ENCODE measurements at places on chromosomes 1 and 21.
A peak's percentile ranks its signal among the peaks of the same experiment; 100 is the strongest.

- peak; percentile 63 for DNase-seq
Measured at GRCh38 chr1:183023601-183024316, 539 bp downstream of the LAMC1 start.

DNA sequence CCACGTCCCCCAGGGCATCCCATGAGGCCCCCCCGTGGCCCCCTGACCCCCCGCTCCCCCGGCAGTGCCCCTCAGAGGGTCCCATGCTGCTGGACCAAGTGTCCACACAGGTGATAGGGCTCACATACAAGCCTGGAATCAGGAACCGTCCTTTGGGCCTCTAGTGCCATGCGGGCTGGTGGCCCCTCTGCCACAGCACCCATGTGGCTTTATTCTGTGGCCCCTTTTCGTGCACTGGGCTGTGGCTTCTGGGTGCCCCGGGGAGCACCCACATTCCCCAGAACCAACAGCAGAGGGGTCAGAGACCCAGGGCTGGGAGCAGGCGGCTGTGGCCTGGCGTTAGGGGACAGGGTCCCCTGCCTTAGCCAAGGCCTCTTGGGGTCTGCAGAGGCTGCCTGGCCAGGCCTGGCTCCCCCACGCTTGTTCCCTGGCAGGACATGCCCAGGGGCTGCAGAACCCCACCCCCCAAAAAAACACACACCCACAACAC is 31.7 kb downstream of the SLC19A1 start:
- no peak for DNase-seq

GRCh38 chr1:208615371-208615770 is 371.2 kb upstream of the PLXNA2 start:
- DNase-seq: no peak

DNA sequence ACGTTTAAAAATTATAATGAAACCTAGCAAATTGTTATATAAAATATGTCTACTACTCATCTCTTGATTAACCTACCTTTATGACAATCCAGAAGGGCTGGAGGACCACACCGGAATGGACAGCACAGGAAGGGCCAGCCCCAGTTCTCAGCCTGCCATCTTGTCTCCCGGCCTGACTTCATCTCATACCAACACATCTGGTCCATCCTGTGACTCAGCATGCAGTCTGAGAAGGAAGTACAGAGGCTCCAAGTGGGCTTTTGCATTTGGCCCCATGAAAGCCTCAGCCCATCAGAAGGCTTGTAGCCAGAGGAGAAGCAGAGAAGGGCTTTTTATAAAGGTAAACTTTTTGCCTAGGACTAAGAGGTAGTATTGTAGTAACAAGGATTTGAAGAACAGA is 436.6 kb downstream of the MRPL39 start:
- DNase-seq: no peak

DNA sequence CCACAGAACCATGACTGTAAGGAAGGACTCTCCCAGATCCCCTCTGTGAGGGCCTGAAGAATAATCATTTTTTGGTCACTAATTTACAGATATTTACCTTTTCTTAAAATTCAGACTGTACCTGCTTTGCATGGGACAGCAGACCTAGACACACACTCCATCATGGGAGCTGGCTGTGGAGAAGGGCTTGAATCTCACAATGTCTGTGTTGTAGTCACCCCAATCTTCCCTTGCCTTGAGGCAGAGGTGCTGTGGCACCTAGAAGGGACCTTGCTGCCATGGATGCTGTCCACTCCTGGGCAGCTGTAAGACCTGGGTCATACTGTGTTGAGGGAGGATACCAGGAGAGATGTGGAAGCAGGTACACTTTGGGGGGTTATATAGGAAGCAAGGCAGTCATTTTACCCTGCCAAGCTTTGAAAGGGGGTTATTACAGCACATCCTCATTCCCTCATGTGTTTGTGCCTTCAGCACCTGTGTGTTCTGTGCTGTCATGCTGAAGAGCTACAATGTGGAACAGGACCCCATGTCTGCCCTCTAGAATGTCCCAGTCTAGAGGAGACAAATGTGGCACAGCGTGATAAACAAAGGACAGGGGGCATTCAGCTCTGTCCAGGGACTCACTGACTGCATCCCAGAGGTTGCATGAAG is 27.1 kb downstream of the TRAF5 start:
- DNase-seq: no peak

GRCh38 chr1:38261574-38261973 is 215.0 kb upstream of the POU3F1 start:
- peak; percentile 52 for DNase-seq

GRCh38 chr1:154972517-154973343 is 1.8 kb upstream of the CKS1B start:
- peak; percentile 94 for DNase-seq

DNA sequence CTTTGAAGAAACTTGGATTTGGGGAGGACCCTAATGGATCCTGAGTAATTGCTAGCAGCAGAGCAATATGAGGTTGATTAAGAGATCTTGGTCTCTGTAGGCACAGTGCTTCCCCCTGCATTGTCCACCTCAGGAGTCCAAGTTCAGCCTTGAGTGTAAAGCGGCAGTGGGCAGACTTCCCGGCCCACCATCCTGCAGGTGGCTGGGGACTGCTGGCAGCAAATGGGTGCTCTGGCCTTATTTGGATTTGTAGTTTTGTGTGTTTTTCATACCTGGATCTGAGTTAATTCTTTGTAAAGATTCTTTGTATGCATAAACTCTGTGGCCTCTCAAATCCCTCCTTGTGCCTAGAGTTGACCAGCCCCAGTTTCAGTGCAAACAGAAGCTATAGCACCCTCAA is 7.6 kb downstream of the BARHL2 start:
- no peak for DNase-seq

- no peak for DNase-seq
Measured at GRCh38 chr21:17732306-17732705, 86.8 kb downstream of the C21orf91 start.

- DNase-seq: no peak
Measured at GRCh38 chr1:222594789-222595188, 5.1 kb upstream of the TAF1A start.

- DNase-seq: no peak
Measured at GRCh38 chr1:61956016-61956645, 213.9 kb downstream of the PATJ start.

GRCh38 chr1:67224856-67225255 is 58.6 kb downstream of the IL23R start:
- no peak for DNase-seq

DNA sequence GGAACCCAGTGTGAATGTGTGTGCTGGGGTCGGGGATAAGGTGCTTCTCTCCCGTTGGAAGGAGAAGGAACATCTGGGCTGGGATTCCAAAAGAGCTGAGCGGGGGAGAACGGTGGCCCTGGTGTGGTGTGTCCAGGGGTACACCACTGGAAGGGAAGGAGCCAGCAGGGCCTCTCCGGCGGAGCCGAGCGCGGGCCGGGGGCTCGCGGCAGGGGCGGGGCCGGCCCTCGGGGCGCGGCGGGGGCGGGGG is 231 bp upstream of the RPS6KA1 start:
- DNase-seq: no peak

DNA sequence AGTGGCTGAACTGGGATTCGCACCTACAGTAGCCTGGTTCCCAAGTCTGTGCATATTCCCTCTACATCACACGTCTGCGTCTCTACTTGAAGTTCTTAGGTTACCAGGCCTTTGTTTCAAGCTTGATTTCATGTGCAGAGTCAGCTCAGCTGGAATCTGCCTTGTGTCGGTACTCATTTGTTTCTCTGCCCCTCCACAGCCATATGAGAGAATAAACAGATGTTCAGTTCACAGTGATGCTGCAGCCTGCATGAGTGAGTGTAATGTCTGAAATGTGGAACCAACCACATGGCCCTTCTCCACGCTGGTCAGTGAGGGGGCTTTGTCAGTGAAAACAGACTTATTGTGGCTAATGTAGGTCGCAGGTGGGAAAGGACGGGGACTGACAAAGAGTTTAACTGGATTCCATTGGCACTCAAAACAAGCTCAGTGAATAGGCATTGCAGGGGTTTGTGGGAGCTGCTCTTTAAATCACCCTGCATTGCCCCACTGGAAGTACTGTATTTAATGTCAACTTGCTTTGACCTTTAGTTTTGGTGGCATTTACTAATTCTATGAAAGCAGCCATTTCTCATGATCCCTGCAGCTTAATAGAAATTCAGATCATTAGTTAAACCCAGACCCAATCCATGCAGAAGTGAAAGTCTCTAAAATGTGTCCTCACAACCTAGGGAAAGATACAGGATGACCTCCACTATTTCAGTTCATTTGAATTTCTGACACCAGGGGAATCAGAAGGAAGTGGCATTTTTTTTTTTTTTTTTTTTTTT is 136.4 kb upstream of the FAM78B start:
- DNase-seq: no peak

DNA sequence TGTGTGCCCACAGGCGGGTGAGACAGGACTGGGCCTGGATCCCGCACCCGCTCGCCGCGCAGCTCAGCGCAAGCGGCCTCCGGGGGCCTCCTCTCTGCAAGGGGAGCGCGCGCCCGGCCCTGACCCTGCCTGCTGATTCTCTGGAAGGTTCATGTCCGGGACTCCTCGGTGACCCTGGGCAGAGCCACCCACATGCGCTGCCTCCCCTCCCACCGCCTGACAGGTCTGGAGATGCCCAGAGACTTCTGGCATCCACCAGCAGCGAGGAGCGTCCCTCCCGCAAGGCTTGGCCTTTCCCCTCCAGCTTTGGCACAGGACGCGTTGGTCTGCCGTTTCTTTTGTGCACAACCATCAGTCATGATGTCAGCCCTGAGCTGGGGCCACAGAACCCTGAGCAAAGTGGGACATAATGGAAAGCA is 42.0 kb upstream of the COL6A2 start:
- no peak for DNase-seq

GRCh38 chr1:204410688-204411450 is 748 bp downstream of the PPP1R15B start:
- peak; percentile 26 for DNase-seq

DNA sequence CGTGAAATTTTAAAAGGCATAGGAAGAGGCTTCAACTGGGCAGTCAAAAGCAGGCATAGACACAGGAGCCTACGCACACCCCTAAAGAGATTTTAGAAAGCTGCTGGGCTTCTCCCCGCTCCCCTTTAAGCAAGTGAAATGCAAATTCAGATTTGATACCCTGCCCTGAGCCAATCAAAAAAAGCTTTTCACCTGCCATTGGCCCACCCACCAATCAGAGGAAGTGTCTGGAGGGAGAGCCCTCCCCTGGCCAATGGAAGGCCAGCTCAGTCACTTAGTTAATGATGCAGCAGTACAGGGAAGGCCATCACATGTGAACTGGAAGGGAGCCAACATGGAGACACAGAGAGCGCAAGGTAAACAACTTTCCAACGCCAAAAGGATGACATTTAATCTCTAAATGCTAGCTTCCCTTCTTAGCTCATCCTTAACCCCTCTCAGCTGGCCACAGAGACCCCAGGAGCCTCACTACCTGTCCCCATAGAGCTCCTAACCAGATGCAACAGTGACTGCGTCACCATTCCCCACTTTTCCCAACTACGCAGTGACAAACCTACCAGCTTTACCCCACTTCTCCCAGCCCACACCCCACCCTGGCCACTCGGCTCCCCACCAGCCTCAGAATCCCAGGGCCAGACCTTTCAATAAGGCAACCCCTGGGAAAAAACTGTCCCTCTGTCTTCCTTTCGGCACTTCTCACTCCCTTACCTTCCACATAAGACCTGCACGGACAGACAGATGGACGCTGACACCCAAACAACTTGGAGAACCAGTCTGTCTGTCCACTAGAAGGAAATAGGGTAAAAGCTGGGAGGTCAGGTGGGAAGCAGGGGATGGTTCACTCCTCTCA is 71.0 kb downstream of the CD46 start:
- DNase-seq: peak; percentile 64

GRCh38 chr1:147579532-147579931 is 38.2 kb downstream of the BCL9 start:
- no peak for DNase-seq

- no peak for DNase-seq
Measured at GRCh38 chr1:157673008-157673407, 27.6 kb downstream of the FCRL3 start.

DNA sequence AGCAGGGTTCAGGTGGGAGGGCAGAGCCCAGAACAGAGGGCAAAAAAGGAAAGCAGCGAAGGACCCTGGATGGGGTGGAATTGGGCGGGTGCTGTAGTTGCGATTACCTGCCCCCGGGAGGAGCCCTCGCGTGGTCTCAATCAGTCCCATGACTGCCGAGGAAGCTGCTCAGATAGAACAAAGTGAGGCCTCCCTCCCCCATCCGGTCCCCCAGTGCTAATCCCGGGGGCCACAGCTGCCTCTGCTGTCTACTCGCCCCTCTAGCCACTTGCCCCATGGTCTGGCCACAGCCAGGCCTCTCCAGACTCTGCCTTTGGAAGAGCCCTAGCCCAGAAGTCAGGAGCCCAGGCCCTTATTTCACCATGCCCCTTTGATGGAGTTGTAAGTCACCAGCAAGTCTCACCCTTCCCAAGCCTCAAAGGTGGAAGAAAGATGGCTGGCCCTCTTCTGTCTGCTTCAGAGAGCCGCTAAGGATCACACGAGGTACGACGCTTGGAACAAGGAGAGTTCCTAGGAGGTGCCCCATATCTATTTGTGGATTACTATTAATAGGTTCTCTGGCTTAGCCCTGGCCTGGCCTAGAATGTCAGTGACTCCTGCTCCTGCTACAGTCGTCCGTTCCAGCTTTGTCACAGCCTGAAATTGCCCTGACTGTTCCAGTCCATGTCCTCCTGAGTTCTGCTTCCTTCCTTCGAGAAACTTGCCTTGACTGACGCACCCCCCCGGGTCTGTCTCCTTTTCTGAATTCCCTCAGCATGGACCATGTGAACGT is 16.4 kb downstream of the ECHDC2 start:
- DNase-seq: no peak

GRCh38 chr1:22767852-22768251 is 57.2 kb downstream of the EPHB2 start:
- no peak for DNase-seq
